Pons (tissue), 1 donor: ENCODE measurements at places on chromosomes 11 and 22.

DNA sequence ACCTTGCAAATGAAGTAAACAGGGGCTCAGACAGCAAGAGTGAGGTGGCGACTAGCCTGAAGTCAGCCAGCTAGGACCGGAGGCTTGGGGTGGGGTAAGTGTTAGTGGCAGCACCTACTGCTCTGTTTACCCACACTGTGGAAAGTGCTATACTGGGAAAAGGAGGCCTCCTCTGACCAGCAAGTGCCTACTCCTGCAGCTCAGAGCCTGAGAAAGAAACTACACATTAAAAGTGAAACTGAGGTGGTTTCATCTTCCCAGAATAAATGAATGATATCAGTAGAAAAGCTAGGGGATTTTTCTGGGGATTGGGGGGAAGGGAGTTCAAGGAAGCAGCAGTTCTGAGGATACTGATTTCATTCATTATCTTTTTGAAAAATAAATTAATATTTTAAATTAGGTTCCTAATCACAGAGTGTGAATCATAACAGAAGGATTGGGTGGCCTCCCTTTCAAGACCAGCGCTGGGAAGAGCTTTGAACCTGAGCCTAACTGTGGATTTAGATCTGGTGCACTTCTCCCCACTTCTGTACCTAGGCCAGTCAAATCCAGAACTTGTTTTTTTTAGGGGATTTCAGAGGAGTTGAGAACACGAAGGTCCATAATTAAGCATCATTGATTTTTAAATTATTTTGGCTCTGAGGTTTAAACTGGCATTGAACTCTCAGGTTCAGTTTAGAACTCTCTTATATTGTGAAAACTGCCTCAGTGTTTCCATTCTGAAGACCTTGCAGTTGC is 48.1 kb upstream of the GRAMD1B start:
- no peak for DNase-seq

- no peak for DNase-seq
Measured at GRCh38 chr11:64078284-64078683, 42.6 kb downstream of the FLRT1 start.

GRCh38 chr11:40139536-40139935 is 1319.9 kb downstream of the LRRC4C start:
- no peak for DNase-seq

GRCh38 chr11:73353422-73353821 is 22.8 kb upstream of the RELT start:
- DNase-seq = no peak

GRCh38 chr11:105458071-105458470 is 151.8 kb upstream of the GRIA4 start:
- no peak for DNase-seq

GRCh38 chr11:94672636-94673035 is 95.5 kb upstream of the AMOTL1 start:
- DNase-seq = no peak

GRCh38 chr11:8192016-8192895 is 23.4 kb upstream of the RIC3 start:
- DNase-seq = peak; percentile 85

GRCh38 chr11:37298173-37298572 is 700.1 kb upstream of the RAG2 start:
- no peak for DNase-seq

GRCh38 chr11:61158691-61159381 is 2.4 kb downstream of the VPS37C start:
- DNase-seq = no peak

GRCh38 chr11:85109141-85109540 is 518.0 kb downstream of the DLG2 start:
- DNase-seq = no peak

DNA sequence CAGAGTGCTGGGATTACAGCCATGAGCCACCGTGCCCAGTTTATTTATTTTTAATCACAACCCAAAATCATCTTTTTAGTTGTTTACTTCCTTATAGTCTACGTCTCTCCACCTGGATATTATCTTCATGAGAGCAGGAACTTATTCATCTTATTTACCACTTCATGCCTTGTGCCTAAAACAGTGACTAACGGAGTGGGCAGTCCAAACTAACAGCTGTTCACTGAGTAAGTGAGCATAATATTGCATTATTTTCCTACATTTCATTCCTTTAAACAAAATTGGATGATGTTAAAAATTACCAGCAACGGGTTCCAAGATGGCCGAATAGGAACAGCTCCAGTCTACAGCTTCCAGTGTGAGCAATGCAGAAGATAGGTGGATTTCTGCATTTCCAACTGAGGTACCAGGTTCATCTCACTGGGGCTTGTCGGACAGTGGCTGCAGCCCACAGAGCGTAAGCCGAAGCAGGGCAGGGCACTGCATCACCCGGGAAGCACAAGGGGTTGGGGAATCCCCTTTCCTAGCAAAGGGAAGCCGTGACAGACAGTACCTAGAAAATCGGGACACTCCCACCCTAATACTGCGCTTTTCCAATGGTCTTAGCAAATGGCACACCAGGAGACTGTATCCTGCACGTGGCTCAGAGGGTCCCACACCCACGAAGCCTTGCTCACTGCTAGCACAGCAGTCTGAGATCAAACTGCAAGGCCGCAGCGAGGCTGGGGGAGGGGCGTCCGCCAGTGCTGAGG is 14.1 kb downstream of the TMEM123 start:
- no peak for DNase-seq

- DNase-seq = peak; percentile 31
Measured at GRCh38 chr22:35766654-35767580, 49.2 kb downstream of the APOL5 start.

GRCh38 chr11:2581931-2582350 is 117.9 kb downstream of the KCNQ1OT1 start:
- DNase-seq = no peak

DNA sequence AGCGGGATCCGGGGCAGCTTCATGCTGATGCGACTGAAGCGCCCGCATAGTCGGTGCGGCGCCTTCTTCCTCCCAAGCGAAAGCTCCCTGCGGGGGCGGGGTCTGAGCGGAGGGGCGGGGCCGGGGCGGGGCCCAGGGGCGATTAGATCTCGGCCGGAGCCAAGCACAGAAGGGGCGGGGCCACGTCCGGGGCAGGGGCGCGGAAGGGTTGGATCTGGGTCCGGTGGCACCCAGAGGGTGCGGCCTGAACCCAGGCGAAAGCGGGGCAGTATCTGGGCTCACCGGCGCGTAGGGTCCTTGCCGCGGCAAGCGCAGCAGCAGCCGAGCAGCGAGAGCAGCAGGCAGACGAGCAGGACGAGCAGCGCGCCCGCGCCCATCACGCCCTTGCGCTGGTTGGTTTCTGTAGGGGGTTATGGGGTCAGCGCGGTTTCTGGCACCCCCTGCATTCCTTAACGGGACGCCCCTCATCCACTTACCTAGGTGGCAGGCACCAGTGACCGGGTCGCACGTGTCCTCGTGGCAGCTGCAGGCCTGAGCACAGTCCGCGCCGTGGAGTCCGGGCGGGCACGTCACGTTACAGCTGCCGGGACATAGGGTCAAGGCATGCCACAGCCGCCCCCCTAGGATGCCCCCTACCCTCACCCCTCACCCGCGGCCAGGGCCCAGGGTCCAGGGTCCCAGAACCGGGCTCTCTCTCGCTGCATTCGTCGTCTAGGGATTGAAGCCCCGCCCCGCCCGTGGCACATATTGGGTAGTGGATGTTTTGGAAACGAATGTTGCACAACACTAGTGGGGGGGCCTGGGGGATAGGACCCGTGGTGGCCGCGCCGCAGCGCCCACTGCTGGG is 8.1 kb downstream of the SCARF2 start:
- DNase-seq = no peak

- no peak for DNase-seq
Measured at GRCh38 chr11:61596990-61597389, 16.1 kb upstream of the SYT7 start.

DNA sequence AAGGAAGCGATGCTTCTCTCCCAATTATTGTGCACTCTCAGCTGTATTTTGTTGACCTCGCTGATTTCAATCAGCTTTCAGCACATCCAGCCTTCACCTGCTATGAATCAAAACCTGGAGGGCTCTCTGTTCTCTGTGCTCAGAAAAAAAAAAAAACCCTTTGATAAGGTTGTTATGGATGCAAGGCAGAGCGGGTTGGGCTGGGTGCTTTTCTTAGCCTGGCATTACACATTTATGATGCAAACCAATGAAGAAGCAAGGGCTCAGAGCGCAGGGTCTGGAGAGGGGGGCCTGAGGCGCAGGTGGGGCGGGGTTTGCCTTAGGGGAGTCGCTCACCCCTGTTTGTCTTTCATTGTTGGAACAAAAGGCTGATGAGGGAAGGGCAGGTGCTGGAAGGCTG is 86.0 kb upstream of the CADM1 start:
- no peak for DNase-seq

DNA sequence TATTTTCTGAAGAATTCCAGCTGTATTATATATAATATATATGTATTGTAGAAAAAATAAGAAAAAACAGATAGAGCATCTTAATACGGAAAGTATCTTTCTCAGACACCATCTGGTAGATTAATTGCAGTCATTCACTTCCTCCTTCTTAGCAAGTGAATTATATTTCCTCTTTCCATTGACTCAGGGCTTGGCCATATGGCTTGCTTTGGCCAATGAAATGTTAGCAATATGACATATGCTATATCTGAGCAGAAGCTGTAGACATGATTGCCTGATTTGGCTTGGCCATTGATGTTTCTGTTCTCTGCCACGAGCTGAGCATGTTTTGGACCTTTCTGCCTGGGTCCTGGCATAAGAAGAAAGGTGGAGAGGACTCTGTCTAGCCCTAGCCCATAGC is 34.4 kb upstream of the ZBED5 start:
- DNase-seq = no peak

DNA sequence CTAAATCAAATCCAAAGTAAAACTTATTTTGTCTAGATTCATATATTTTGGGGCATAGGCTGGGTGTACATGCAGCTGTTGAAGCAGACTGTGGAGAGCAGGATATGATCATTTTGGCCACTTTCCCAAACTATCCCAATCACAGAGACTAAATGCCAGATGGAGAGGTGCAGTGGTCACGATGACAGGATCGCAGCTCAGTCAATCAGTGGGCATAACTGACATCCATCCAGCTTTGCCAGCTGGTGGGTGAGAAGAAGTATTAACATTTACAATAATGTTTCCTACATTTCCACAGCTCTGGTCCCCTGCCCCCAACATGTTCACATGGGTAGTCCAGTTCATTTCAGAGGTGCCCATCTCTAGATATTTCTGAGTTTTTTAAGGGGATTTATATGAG is 255.5 kb upstream of the SESN3 start:
- peak; percentile 7 for DNase-seq

GRCh38 chr22:30077279-30077880 is 2.9 kb upstream of the HORMAD2 start:
- DNase-seq = no peak

DNA sequence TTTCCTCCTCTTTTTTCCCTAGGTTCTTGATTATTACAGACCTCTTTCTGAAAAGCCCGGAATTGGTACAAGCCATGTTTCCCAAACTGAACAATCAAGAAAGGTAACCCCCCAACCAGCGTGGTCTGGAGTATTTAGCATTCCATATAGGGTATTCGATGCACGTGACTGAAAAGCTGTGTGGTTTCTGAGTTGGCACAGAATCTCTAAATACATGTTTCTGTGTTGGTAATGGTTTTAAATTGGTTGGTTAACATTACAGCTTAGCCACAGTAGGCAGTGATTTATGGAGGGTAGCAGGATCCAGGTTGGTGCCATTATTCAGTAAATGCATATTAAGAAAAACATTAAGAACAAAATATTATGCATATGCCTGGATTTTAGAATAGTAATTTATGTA is 46.8 kb downstream of the ATXN10 start:
- no peak for DNase-seq

GRCh38 chr11:790721-791564 is 1.1 kb upstream of the CEND1 start:
- DNase-seq = no peak

GRCh38 chr11:46298699-46299433 is 21.4 kb downstream of the CREB3L1 start:
- no peak for DNase-seq

DNA sequence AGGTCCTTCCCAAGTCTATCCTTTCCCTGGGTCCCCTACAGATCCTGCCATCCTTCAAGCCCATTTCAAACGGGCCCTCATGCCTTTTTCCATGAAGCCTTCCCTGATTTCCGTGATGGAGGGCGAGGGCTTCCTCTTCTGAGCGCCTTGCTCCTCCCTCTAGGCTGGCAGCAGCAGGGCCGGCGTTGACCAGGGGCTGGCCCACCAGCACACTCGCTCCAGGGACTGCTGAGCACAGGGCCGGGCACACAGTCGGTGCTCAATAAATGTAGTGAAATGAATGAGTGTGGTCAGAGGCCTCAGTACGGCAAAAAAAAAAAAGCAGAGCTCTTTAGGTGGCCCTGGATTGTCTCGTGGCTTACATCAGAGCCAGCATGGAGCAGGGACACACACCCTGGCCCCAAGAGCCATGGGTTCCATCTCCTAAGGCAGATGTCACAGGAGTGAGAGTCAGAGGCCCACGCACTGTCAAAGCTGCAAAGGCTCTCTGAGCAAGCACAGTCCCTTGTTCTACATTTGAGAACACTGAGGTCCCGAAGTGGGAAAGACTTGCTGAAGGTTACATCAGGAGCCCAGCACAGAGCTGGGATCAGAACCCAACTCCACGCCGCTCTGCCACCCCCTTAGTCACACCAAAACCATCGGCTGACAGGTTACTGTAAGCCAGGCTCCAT is 3.1 kb downstream of the IL2RB start:
- DNase-seq = no peak

DNA sequence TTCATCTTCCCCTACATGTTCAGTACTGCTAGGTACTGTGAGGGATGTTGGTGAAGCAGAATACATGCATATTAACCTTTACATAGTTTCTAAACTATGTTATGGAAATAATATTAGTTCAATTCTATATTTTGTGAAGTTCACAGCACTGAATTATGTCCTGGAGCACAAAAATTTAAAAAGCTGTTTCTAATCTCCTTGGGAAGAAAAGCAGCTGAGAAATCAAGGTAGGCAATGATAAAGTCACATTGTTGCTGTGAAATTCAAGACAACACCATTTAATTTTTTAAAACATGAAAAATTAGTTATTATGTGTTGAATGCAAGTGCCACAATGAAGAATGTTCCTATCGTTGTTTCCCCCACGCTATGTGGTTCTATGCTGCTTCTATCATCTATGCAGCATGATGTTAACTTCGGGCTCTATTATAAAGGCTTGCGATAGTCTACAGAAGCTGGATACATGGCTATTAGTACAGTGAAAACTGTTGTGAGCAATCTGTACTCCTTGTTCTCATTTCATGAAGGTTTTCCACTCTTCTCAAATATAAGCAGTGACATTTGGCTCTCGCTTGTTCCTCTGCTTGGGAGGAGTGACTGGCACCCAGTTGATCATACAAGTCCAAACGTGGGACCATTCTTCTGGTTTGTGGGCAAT is 164.3 kb downstream of the AASDHPPT start:
- no peak for DNase-seq

- DNase-seq = no peak
Measured at GRCh38 chr11:2891326-2892214, 6.0 kb upstream of the CDKN1C start.

- no peak for DNase-seq
Measured at GRCh38 chr11:75406338-75406777, 7.0 kb downstream of the RPS3 start.

GRCh38 chr11:13297917-13298356 is 20.3 kb downstream of the BMAL1 start:
- DNase-seq = no peak
